ENCODE measurements at places on chromosomes 3 and 15.
A peak's percentile ranks its signal among the peaks of the same experiment; 100 is the strongest.

GRCh38 chr3:11384074-11384473, 111.9 kb downstream of the ATG7 start:
- DNase-seq: no peak

DNA sequence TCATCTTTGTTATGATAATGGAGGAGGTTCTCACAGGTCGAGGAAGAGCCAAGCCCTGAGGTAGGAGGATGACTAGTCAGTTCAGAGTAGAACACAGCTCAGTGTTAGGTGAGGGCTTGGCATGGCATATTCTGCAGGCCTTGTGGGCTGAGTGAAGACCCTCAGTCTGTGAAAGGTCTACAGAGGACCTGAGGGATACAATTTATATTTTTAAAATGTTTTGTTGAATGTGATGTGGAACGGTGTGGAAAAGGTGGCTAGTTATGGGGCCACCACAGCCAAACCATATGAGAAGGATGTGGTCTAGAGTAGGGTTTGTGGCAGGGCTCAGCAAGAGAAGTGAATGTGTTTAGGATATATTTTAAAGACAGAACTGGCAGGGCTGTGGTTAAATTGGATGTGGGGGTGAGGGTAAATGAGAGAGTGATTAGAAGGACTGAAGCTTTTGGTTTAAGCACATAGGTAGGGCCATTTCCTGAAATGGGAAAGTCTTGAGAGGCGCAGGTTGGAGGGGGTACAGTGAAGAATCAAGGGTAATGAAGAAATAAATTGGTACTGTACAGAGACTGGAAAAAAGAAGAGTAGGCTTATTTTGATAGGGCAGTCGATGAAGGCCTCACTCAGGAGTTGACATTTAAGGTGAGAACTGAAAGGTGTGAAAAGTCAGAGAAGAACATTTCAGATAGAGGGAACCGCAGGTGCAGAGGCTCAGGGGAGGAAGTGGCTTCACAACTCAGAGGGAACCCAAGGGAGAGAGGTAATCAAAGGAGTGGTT, 60.5 kb downstream of the SPTSSB start:
- DNase-seq: no peak

DNA sequence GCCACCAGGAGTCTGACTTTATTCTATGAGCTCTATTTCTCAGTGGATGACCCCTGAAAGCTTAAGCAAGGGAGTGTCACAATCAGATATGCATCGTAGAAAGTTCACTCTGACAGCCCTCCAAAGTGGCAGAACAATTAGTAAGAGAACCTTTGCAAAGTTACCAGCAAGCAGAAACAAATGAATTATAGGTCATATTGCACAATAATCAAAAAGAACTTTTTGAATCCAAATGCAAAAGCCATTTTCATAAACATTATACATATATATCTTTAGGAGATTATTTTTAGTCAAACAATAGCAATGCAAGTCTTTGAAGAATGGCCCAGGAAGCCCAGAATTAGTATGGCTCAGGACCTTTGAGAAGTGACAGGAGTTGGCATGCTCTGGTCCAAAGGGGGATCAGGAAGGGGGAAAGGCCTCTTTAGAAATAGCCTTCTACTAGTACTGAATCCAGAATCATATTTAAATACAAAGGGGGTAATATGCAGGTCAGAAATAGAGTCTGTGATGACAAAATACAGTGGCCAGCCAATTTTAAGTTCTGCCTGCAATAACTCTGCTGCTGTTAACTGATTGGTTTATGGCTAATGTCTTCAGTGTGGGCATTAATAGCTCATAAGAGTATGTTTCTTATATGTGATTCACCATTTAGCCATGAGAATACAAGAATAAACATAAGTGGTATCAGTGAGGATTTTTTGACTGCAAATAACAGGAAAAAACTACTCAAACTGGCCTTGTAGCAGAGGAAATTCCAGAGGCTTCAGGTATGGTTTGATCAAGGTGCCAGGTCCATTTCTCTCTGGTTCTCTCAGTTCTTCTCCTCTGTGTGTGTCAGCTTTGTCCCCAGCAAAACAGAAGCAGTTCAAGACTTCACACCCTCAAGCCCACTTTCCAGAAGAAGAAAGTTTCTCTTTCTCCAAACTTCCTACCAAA, 17.0 kb upstream of the ITGB5 start:
- DNase-seq: no peak

DNA sequence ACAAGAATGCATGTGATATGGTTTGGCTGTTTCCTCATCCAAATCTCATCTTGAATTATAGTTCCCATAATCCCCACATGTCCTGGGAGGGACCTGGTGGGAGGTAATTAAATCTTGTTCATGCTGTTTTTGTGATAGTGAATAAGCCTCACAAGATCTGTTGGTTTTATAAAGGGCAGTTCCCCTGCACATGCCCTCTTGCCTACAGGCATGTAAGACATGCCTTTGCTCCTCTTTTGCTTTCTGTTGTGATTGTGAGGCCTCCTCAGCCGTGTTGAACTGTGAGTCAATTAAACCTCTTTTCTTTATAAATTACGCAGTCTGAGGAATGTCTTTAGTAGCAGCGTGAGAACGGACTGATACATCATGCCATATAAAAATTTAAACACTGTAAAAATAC, 1537.0 kb downstream of the OTOL1 start:
- no peak for DNase-seq

- peak; percentile 45 for DNase-seq
These were observed 27.4 kb downstream of the SMAD6 start for GRCh38 chr15:66729331-66729951.

- no peak for DNase-seq
These were observed 115.0 kb upstream of the TPRG1 start for GRCh38 chr3:189056646-189057335.

GRCh38 chr15:99051308-99051707, 43.7 kb upstream of the PGPEP1L start:
- no peak for DNase-seq

DNA sequence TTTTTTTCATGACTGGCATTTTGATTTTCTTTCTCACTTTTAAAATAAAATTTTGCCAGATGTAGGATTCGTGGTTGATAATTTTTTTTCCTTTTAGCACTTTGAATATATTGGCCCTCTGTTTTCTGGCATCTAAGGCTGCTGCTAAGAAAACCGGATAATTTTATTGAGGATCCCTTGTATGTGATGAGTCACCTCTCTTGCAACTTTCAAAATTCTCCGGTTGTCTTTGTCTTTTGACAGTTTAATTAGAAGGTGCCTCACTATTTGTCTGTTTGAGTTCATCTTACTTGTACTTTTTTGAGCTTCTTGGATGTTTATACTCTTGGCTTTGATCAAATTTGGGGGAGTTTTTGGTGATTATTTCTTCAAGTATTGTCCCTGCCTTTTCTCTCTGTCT, 349.7 kb downstream of the LPP start:
- no peak for DNase-seq

- DNase-seq: no peak
These were observed 55.9 kb upstream of the MEF2A start for GRCh38 chr15:99509686-99510461.

DNA sequence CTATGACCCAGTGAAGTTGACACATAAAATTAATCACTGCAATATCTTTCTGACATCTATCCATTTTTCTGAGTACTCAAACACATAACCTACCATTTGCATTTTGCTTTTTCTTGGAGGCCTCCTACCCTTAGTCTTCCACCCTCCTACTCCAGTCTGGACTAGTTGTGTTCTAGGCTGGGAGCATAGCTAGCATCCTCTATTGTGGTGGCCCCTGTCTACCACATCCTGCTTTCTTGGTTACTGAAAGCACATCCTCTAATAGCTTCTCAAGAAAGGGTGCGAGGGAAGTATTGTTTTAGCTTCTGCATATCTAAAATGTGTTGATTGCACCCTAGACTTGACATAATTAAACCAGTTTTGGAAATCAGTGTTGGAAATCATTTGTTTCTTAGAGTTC, 176.5 kb downstream of the THSD4 start:
- DNase-seq: no peak

GRCh38 chr3:18422972-18423371, 2.2 kb downstream of the SATB1 start:
- no peak for DNase-seq

DNA sequence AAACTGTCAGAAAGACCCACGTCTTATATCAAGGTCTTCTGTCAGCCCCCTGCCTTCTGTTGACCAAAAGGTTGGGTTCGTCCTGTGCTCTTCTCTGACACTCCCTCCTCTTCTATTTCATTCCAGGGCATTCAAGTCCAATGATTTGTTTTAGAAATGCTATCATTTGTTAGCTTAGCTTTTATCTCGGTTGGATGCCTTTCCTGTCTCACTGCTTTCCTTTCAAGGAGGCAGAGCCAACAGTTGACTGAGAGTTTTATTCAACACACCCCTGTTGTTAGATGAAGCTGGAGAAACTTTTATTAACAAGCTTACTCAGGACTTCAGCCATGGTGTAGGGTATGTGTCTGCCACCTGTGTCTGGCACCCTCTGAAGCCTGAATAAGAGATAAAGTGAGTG, 112.0 kb upstream of the SLC7A14 start:
- DNase-seq: no peak

GRCh38 chr3:125331243-125331642, 43.9 kb downstream of the ZNF148 start:
- no peak for DNase-seq

DNA sequence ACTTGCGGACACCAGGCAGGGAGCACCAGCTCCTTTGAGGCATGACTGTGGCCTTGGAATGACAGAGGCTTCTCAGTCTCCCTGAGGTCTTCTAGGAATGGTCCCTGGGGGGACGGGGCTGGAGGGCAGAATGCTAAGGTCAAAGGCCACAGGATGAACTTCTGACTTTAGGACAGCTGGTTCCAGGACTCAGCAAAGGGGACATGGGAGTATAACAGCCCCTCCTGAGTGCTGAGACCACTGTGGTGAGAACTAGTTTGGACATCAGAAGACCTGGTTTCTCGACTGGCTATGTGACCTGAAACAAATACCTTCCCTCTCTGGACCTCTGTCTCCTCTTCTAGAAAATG, 17.8 kb downstream of the ITGA11 start:
- no peak for DNase-seq

- no peak for DNase-seq
These were observed 1.5 kb downstream of the CEP63 start for GRCh38 chr3:134487406-134487805.

DNA sequence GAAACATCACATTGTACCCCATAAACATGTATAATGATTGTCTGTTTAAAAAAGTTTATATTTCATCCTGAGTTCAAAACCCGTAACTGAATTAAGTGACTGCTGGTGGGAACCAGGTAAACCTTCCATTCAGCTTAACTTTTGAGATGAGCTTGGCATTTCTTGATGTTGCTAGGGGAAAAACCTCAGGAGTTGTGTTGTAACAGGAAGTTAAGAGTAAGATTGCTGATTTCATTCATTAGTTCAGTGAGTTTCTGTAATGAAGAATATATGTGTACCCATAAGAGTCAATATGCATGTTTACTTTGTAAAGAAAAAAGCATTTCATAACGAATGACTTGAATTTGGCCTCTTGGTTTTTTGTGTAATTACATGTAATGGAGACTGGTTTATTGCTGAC, 32.5 kb downstream of the CTSH start:
- no peak for DNase-seq

DNA sequence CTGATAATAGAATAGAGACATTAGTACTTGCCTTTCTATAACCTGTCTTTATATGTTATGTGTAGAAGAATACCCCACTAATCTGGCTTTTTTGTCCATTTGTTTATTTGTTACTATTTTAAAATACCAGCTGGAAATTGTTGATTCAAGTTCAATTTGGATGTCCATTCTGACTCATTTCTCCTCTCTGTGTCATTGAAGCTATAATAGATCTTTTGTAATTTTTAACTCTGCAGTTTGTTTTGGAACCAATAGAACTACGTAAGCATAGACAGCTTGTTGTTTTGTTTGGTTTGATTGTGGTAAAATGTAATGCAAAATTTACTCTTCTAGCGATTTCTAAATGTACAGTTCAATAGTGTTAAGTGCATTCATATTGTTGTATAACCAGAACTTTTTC, 390.4 kb downstream of the ZIC1 start:
- no peak for DNase-seq

- no peak for DNase-seq
These were observed 431.0 kb upstream of the ATP10A start for GRCh38 chr15:26294059-26294689.

GRCh38 chr3:46489875-46490274, 7.9 kb upstream of the RTP3 start:
- DNase-seq: peak; percentile 50

DNA sequence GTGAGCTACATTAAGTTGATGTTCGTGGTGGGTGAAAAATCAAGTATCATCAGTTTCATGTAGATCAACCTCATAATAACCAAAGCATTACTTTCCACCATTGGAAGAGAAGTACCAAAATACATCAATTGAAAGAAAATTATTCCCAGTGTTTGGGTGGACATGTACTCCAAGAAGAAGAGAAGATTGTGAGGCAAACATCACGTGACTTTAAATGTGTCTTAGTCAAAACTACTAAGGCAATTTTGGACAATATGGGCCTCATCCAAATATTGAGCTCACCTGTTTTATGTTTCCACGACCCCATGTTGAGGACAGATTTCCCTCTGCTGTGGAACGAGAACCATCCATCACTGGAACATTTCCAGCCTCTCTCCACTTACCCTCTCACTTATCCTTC, 303.0 kb upstream of the LMCD1 start:
- DNase-seq: no peak

DNA sequence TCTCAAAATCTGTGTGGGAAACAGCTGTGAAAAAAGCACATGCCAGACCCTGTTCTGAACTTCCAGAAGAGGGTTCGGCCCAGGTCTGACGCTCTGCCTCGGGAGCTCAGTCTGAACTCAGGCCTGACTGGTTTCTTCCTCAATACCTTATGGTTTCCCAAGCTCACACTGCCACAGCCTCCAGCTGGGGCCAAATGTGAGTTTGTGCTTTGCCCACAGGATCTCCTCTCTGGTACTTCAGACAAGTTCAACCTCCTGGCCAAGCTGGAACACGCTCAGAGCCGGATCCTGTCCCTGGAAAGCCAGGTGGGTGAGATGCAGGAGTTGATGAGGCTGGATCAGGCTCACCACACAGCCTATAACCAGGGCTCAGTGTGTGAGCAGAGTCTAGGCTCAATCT, 33.8 kb downstream of the CYP11A1 start:
- DNase-seq: no peak

GRCh38 chr3:150145659-150146058, 175.0 kb upstream of the PFN2 start:
- DNase-seq: no peak

DNA sequence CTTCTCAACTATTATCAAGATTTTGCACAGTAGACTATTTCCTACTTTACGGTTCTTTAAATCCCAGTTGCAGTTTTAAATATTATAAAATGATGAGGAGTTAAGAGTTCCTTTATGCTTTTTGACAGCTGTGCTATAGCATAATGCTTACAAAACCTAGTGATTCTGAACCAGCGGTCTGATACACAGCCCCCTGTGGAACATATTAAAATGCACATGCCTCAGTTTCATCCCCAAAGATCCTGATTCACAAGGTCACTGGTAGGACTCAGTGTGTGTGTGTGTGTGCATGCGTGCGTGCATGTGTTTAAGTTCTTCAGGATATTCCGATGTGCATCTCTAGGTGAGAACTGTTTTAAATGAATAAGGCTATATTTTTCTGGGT, 330.1 kb upstream of the TPM1 start:
- no peak for DNase-seq

DNA sequence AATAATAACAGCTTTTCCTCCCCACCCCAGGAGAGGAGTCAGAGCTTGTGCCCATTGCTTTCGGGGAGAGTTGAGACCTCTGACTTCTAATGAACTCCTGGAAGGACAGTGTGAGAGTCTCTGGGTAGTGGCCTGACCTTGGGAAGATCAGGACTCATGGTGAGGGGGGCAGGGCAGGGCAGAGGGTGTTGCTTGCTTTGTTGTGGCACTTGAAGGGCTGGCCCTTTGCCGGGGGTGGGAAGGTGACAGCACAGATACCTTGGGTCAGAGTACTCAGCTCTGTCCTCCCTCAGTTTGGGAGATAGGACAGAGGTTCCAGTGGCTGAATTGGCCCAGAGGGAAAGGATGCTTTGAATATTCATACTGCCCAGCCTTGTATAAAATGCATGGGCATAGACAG, 15.8 kb downstream of the RBP2 start:
- DNase-seq: no peak

All from A172 (cell line).